ENCODE measurements at places on chromosomes 7 and 10.

DNA sequence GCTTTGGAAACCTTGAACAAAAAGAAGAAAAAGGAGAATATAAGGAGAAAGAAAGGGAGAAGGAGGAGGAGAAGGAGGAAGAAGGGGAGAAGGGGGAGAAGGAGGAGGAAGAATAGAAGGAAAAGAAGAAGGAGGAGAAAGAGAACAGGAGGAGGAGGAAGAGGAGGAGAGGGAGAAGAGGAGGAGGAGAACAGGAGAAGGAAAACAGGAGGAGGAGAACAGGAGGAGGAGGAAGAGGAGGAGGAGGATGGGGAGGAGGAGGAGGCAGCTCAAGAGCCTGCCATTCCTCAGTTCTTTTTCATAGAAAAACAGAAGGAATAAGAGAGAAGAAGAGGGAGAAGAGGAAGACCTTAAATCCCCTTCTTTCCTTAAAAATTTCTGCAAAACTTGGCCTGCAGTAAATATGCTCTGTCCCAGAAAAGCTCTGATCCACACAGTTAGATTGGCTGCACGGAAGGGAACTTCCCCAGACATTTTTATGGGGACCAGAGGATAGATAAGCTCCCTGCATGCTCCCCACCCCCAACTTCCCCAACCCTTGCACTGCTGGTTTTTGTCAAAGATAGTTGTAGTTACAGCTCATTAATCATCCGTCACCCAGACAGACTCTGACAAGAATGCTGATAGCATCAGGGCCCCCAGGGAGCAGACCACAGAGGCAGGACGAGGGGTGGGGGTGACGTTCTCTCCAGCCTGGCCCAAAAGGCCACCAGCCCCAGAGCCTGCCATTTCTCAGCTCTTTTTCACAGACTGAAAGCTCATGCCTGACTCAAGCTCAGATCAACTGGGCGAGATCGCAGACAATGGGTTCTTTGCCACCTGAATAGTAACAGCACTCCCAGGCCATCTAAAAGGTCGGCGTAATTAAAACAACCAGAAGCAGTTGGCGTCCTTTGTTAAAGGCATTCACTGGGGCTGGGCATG, 34.5 kb upstream of the LYZL1 start:
- ATAC-seq = peak; percentile 42

- peak; percentile 86 for ATAC-seq
Observed at GRCh38 chr7:100745184-100745583, 11.8 kb downstream of the ZAN start.

DNA sequence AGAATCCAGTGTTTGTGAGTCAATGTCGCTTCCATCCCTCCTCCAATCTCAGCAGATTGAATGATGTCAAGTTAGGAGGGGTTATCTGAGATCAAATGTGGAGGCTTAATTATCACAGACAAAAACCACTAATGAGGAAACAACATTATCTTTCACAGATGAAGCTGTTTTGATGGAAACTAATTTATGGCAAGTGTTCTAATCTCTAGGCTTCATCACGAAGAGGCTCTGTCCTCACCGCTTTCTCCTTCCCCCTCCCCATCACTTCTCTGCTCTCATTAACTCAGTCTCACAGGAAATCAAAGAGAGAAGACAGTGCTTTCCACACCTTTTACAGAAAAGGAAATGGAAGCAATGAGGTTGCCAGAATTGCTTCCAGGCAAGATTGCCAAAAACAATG, 283.7 kb downstream of the BMPER start:
- ATAC-seq = no peak

GRCh38 chr7:78020136-78020873, 221.7 kb downstream of the PHTF2 start:
- peak; percentile 65 for ATAC-seq

DNA sequence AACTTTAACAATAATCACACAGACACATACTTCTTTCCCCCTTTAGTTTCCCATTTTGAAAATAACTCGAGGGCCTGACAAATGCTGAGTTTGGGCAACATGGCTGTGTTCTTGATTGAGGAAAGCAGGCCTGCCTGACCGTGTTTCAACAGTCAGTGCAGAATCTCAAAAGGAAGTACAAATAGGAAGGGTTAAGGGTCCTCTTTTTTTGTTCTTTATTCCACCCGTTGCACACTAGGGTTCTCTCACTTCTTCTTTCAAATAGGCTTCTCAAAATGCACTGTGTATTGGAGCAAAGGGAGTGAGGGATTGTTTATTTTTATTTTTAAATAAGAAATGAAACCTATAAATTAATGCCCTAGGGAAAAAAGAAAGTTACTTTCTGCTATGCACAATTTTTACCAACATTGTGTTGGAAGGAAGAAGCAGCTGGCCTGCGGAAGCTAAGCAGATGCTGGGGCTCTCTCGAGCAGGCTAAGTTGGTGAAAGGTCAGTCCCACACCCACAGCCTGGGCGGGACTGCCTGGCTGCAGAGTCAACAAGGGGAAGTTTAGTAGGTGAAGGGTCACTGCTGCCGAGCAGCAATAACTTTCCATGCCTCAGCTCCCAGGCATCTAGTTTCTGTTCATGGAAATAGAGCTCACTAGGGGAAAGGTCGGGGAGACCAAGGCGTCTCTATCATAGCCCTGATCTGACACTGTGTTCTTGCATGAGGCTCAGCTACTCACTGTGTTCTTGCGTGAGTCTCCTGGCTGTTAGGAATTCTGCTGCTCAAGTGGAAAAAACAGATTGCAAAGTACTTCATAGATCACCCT, 12.2 kb upstream of the PDK4 start:
- ATAC-seq = peak; percentile 99

- no peak for ATAC-seq
Observed at GRCh38 chr7:141356161-141356560, 195.0 kb upstream of the AGK start.

- no peak for ATAC-seq
Observed at GRCh38 chr7:135650831-135651573, 11.3 kb upstream of the STMP1 start.

DNA sequence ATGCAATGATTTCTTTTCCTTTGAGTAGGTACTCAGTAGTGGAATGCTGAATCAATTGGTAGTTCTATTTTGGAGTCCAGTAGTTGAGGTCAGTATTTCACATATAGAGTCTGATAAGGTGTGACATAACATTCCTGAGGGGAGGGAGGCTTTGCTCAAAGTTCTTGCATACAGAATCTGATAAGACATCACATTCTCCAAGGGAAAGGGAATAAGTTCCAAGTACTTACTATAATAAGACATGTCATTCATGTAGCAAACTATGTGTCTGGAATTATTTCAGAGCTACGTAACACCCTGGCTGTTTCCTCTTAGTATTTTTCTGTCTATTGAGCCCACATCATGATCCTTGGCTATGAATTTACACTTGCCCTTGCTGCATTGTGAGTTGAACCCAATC, 74.3 kb upstream of the POM121L12 start:
- ATAC-seq = no peak

All from stimulated activated memory B cell treated with anti-CD40 and anti-IgM and Interleukin-4, amounts not matched to agents 10 μg/mL and 1 μg/mL and 100 μg/mL, for 72 hours (primary cell).